ENCODE measurements at places on chromosomes 7 and 10.

- no peak for DNase-seq
Observed at GRCh38 chr10:69883310-69884023, 81.8 kb downstream of the COL13A1 start.

DNA sequence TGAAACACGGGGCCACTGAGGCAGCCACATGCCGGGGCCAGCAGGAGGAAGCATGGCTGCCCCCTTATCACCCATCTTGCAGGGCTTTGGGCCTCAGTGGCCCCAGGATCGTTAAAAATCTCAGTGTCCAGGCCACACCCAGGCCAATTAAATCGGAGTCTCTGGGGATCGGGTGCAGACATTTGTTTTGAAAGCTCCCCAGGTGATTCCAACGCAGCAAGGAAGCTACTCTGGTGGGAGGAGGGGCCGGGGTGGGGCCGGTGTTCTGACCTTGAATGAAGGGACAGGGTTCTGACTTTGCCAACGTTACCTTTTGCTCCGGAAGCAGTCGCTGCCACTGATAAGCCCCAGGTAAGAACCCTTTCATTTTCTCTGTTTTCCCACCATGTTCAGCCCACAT is 412.3 kb upstream of the FOXK1 start:
- DNase-seq: no peak

GRCh38 chr10:26944261-26944882 is 83.6 kb upstream of the ABI1 start:
- DNase-seq: no peak

DNA sequence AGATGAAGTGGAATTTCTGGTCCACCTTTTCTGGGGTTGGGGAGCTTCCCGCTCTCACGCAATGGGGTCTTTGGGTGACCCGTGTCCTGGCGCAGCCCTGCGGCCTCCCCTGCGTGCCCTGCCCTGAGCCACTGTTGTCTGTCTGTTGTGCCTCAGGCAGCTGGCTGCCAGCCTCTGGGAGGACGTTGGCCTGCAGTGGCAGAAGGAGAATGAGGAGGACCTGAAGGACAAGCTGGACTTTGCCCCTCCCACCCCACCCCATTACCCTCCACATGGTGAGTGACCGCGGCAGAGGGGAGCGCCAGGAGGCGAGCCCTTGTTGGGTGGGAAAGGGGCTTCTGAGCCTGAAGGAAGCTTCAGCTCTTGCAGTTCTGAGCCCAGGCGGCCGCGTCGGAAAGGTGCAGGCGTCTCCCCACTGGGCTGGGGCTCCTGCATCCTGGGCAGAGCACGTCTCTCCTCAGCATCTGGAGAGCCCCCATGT is 14.2 kb upstream of the PRKAR1B start:
- no peak for DNase-seq

DNA sequence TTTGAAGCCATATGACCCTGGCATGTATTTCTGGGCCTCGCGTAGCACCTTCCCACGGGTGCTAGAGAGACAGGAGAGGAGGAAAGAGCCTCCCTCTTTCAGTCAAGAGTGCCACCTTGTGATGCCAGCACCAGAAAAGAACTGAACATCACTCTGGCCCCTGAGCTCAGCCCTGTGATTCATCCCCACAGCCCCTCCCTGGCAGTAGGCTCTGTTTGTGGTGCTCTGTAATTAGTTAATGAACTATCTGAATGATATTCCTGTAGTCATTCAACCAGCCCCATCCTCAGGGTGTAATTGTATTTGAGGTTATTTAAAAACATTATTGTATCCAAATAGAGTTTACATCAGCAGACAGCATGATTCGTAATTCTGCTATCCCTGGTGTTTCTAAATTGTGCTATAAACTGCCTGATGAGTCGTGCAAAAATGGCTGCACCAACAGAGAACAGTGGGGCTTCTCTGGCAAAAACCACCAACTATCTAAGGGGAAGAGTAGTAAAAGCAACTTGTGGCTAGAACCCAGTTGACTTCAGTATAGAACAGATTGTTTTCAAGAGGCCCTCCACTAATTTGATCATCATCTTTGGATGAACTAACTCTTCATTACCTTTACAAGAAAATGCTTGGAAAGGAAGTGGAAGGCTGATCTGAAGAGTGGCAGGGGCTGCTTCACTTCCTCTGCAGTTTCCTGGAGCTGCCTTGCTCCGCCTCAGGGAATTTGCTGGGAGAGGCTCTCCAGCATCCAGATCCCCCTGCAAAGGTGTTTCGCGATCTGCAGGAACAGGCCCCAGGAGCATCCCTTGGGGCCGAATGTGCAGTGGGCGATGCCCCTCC is 23.7 kb upstream of the TIAL1 start:
- DNase-seq: no peak

DNA sequence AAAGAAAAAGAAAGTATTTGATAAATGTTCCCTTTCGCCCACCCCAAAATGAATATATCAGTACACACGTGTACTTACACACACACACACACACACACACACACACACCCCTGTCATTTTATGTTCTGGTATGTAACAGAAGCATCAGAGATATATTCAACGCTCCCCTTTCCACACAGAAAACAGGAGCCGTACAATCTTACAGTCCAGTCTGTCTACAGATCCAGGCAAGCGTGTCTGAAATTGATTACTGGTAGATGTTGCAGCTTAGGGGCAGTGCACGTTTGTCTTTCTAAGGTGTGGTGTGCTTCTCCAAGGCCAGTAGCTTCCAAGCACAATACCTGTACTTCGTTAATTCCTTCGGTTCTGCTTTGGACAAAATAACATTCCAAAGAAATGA is 143.7 kb upstream of the RNF32 start:
- DNase-seq: no peak

- DNase-seq: no peak
Observed at GRCh38 chr10:35752469-35753461, 110.7 kb upstream of the FZD8 start.

GRCh38 chr10:12568391-12569009 is 219.2 kb downstream of the CAMK1D start:
- no peak for DNase-seq

- DNase-seq: peak; percentile 91
Observed at GRCh38 chr7:23471106-23471859, 992 bp upstream of the IGF2BP3 start.

DNA sequence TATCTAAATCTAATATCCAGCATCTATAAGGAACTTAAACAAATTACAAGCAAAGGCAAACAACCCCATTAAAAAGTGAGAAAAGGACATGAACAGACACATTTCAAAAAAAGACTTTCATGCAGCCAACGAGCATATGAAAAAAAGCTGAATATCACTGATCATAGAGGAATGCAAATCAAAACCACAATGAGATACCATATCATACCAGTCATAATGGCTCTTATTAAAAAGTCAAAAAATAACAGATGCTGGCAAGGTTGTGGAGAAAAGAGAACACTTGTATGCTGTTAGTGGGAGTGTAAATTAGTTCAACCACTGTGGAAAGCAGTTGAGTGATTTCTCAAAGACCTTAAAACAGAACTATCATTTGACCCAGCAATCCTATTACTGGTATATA is 334.4 kb upstream of the CACNA2D1 start:
- no peak for DNase-seq

DNA sequence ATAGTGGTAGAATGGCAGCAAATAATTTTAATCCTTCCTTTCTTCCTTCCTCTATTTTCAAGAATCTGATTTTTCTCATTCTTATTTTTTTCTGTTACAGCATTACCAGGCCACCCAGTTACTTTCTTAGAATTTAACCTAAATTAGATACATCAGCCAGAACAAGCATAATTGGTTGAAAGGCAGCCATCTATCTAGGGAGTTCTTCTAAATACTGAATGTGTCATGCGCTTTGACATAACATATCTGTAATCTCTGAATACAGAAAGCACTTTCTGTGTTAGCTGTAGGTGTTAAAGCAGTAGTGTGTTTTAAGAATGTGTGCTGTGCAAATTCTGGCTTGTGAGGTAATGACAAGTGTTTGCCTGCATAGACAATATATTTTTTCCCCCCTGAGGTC is 97.3 kb downstream of the BTRC start:
- DNase-seq: no peak

DNA sequence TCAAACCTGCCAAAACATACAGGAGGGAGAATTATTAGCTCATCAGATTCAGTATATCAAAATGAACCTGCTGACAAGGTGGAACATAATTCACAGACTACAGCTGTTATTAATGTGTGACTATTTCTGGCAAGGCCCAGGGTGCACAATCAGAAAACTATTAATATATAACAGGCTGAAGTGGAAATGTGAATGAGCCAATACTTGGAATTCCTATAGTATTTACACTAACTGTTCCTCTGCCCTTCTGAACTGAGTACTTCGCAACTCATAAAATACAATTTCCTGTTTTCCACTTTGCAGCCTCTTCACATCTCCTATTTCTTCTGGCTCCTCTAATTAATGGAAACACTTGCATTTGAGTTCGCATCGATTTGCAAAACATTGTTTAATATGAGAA is 330.8 kb downstream of the DPP6 start:
- DNase-seq: no peak

- DNase-seq: no peak
Observed at GRCh38 chr7:132430041-132430855, 146.0 kb downstream of the PLXNA4 start.

GRCh38 chr7:26413007-26413691 is 121.5 kb downstream of the SNX10 start:
- DNase-seq: no peak

All from Jurkat, Clone E6-1 (cell line).